ENCODE measurements at places on chromosomes 3 and 15.
A peak's percentile ranks its signal among the peaks of the same experiment; 100 is the strongest.

DNA sequence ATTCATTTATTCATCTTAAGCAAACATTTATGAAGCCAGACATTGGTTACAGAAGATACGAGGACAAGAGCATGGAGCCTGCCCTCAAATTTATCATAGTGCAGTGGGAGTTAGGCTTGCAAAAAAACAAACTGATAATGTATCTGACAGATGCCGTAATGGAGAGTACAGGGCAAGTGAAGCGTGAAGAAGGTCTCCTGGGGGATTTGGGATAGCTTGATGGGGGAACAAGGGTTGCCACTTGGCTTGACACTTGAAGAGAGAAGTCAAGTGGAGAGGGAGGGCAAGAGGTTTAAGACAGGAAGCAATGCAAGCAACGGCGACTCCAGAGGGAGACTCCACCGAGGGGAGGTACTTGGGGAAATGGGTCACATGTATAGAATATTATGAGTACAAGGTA is 129.3 kb downstream of the SSR3 start:
- no peak for DNase-seq

DNA sequence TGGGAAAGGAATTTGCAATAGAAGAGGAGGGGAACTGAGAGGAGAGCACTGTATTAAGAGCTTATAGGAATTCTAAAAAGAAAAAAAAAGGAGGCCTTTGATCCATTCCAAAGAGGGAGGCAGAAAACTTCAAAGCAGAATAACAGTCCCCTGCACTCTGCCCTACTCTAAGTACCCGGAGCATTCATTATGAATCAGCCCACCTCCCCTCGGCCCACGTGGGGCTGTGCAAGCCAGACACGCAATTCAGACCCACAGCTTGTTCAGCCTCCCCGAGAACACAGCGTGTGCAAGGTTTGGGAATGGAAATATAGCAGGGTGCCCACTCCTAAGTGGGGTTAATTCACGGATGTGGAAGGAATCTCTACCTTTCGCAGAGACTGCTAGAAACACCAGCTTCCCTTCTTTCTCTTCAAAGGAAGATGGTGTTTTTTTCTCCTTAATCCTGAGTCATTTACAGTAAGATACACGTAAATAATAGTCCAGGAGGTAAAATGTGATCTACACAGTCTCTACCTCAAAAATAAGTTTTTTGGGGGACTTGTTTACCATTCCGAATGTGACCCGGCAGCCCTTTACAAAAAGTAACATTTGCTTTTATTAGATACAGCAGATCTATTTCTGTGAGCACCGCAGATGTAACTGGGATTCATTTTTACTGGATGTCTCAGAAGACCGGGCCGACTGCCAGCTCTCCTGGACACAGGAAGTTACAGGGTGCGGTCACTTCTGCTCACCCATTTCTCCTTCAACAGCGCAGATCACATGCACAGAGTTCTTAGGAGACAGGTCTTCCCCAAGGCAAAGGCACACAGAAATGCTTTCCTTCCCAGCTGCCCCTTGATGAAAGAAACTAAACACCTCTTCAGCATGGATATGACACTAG is 768.5 kb upstream of the CFAP20DC start:
- no peak for DNase-seq

GRCh38 chr3:71355862-71356261 is 227.7 kb downstream of the FOXP1 start:
- DNase-seq, result peak; percentile 13

- no peak for DNase-seq
These were observed at the start of gene SAMD7 for GRCh38 chr3:169911272-169911671. SAMD7 (plus strand) TSS chr3:169911572; CDS start chr3:169919499, 7,927 bp downstream.

DNA sequence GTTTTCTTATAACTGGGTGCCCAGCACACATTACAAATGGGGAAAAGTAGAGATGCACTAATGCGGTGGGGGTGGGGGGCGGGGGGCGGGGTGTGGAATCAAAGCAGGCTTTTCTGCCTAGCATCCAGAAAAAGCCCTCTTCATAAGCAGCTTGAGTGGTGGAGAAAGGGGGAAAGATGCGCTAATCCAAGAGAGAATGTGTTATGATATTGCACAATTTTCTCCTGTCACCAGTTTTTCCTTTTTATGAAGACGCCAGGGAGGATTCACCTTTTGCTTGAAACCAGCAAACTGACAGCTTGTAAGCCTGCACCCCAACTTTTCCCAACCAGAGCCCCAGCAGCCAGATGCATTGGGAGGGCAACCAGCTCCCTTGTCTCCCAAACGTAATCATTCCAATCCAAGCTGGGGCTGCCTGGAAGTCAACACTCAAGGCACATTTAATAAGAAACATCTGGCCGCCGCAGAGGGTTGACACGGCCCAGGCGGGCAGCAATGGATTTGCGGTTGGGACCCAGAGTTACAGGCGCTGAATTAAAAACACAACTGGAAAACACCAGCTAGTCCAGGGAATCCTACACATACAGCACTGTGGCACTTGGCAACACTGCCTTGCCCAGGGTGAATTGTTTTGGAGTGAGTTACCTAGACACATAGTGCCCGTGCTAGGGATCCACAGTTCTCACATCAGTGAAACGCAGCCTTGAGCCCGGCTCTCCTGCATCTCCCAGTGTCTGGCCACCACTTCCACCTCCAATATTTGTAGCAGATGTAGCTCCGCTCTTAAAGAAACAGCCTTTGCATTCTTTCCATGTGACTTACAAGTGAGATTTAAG is 218.5 kb upstream of the PRICKLE2 start:
- DNase-seq, result no peak

DNA sequence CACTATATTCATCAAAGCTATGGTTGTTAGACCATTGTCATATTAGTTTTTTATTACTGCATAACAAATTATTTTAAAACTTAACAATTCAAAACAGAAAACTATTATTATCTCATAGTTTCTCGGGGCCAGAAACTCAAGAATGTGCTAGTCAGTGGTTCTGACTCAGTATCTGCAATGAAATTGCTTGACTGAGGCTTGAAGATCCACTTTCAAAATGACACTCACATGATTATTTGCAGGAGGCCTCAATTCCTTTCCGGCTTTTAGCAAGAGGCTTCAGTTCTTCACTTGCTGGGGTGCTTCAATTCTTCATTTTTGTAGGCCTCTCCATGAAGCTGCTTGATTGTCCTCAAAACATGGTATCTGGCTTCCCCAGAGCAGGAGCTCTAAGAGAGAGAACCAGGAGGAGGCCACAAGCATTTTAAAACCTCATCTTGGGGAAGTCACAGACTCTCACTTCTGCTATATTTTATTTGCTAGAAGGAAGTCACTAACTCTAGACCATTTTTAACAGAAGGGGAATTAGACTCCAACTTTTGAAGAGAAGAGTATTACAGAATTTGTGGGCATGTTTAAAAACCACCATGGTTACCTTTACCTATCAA is 383.7 kb downstream of the MFSD1 start:
- DNase-seq, result no peak
